ENCODE measurements at places on chromosomes 11 and 22.

- DNase-seq, result no peak
These were observed 57.8 kb downstream of the PPFIBP2 start for GRCh38 chr11:7571640-7572000.

DNA sequence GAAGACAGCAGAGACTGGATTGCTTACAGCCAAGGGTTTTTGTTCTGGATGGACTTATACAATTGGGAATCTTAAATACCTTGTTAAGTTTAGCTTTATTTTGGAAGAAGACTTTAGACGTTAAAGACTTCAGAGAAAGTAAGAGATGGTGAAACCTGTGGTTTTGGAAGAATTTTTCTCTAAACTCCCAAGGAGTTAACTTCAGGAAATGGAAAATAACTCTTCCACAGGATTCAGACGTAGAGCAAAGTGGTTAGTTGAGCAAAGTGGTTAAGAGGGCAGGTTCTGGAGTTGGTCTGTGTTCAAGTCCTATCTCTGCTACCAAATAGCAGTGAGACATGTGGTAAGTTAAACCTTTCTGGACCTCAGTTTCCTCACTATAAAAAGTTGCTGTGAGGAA is 12.8 kb downstream of the PITPNB start:
- DNase-seq, result no peak

DNA sequence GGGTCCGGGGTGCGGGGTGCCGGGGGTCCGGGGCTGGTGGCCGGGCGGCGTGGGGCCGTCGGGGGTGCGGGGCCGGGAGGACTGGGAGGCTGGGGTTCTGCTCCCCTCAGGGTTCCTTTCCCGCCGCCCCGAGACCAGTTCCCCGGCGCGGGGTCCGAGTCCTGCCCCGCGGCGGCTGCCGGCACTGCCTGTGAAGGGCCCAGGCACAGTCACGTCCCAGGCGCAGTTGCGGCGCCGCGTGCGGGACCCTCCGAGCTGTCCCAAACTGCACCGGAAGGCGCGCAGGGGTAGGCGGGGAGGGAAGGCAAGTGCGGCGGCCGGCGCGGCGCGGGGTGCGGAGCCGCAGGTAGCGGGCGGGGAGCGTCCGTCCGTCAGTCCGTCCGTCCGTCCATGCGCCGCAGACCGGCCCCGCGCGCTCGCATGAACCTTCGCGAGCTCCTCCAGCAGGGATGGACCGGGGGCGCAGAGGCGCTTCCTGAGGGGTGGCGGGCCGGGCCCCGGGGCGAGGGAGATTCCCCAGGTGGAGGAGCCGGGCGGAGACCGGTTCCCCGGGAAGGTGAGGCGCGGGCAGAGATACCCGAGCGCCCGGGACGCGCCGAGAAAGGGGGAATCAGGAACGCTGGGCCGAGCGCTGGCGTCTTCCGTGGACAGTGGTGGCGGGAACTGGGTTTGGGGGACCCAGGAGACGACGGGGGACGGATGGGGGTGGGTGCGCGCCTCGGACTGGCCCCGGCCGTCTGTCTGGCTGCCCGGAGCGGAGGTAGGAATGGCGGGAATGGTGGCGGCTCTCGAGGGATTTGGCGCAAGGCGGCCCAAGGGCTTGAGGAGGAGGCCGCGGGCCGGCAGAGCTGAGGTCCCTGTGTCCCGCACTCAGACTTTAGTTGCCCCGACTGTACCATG is 3.1 kb upstream of the ADORA2A start:
- DNase-seq, result no peak

DNA sequence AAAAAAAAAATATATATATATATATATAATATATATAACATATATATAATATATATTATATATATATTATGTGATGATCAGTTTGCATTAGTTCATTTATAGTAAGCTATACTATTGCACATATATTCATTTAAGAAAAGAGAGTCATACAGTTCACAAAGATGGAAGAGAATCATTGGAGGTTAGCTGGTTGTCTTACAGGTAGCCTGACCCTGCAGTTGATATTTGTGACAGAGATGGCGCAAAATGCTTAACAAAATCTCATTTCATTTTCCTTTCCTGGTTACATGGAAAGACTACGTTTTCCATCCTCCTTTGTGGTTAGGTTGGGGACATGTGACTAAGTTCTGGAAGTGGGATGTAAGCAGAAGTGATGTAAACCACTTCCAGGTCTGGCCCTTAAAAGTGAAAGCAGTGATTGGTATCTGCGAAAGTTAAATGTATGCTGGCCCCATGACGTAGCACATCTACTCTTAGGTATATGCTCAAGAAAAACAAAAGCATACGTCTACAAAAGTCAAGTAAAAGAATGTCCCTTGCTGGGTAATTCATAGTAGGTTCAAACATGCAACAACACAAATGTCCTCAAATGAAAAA is 7.2 kb upstream of the TMEM135 start:
- DNase-seq, result no peak

DNA sequence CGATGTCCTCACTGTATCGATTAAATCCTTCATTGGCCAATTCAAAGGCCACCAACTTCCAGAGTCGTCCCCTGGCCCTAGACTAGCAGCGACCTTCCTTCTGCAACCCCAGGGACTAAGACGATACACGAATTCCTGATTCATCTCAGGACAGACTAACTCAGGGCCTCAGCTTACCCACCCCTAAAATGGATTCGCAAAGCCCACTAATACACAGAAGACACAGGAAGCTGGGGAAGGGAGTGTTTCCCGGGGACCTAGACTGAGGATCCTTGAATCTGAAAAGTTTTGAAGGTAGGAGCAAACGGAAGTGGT is 509 bp downstream of the LAMTOR1 start:
- no peak for DNase-seq

DNA sequence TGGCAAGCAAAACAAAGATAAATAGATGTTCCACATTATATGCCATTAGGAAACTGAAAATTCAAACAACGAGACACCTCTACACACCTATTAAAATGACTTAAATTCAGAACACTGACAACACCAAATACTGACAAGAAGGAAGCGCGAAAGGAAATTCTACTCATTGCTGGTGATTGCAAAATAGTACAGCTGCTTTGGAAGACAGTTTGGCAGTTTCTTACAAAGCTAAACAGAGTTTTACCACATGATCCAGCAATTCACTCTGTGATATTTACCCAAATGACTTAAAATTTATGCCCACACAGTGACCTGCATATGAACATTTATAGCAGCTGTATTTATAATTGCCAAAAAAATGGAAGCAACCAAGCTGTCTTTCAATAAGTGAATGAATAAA is 232.6 kb downstream of the CASP12 start:
- no peak for DNase-seq

Measured in stimulated activated CD8-positive, alpha-beta memory T cell treated with anti-CD3 and anti-CD28 coated beads, Interleukin-12 subunit alpha, Interleukin-12 subunit beta, amount 100 ng/mL, for 1 hour (primary cell).